ENCODE measurements at places on chromosomes 1 and 21.
A peak's percentile ranks its signal among the peaks of the same experiment; 100 is the strongest.

GRCh38 chr1:202628646-202629215, 81.5 kb downstream of the SYT2 start:
- DNase-seq: no peak

GRCh38 chr1:104665300-104665699, 915.6 kb downstream of the AMY1C start:
- DNase-seq: no peak

DNA sequence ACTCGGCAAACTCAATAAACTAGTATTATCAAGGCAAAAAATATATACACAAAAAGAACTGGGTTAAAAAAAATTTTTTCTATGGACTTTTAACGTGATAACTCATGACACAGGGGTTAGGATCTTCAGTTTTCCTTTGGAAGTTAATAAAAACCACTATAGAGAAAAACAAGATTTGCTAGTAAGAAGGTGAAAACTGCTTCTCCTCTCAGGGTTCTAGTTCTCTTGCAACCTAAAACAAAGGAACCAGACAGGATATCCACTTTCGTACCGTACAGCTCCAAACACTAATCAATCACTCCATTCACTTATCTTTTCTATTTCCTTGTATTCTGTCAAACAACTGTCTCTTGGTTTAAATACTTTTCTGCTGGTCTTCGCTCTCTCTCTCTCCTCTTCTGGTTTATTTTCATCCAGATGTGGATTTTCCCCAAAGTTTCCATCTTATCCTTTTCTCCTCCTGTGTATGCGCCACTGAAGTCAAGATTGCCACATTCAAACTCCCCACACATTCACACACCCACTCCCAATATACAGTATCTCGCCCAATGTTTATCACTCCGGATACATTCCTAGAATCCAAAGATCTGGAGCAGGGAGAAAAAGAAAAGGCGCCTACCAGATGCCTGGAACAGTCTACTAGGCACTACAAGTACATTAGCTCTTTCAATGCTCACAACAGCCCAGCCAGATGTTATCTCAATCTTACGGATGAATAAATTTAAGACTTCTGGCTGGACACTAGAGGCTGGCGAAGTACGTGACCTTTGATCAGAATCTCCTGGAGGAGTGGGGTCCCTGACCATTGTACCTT, 775 bp upstream of the PRPF38B start:
- no peak for DNase-seq

- no peak for DNase-seq
Observed at GRCh38 chr1:174519844-174520243, 72.1 kb downstream of the GPR52 start.

GRCh38 chr1:229370601-229371021, 27.8 kb upstream of the CCSAP start:
- DNase-seq: no peak

DNA sequence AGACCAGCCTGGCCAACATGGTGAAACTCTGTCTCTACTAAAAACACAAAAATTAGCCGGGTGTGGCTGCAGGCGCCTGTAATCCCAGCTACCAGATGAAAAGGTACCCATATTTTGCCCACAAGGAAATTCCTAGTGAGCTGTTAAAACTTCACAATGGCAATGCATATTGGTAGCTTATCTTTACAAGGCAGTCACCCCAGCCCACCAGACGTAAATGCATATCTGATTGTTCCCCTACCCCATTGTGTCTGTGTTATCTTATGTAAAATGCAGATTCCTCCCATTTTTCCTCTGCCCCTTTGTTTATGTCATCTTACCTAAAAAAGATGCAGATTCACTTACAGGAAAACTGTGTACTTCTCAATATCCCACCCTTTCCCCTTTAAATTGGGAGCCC, 103.1 kb upstream of the SLC2A1 start:
- no peak for DNase-seq

DNA sequence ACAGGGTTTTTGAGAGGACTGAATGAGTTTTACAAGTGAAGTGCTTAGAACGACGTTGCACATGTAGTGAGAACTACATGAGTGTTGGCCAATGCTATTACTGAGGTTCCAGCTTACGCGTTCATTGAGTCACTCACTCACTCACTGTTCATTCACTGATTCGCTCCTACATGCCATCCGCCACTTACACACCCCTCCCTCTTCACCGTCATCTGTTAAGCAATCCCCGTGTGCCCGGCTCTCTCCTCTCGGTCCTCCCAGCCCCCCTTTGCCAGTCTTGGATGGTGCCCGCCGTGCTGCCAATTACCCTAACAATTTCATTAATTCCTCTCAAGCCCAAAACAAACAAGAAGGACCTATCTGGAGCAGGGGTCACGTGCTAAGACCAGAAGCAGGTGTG, 27.3 kb upstream of the EPHA2 start:
- DNase-seq: no peak

- DNase-seq: no peak
Observed at GRCh38 chr1:172698224-172698623, 39.3 kb downstream of the FASLG start.

DNA sequence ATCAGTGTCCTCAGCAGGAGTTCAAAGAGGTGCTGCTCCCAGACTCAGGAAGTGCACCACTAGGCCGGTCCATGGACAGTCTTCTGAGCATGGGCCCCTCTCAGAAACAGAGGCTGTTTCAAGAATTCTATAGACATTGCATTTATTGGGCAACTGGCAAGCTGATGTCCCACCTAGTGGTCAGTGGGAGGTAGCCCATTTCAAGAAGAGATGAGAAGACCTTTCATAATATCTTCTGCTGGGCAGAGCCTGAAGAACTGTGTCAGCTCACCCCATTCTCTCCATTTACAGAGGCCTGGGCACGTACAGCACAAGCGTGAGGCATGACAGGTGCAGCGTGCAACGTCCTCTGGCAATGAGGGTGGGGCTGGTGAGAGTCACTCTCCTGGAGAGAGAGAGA, 216.0 kb downstream of the DYRK1A start:
- no peak for DNase-seq

- no peak for DNase-seq
Observed at GRCh38 chr1:205313563-205314308, 7.8 kb downstream of the NUAK2 start.

DNA sequence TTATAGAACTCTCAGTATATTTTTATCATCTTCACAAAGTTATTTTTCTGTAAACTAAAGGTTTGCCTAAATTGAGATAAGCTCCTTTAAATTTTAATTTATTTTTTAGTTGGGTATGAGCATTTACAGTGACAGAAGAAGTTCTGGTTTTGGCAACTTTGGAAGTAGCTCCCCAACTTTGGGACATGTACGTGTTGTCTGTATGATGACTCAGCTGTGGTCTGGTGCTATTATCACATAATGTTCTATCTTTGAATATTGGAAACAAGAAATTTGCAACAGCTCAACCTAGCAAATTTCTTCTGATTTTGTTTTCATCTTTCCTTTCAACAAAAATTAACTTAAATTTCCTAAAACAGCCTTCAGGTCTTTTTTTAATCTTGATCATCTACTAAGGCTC, 46.6 kb upstream of the C1orf105 start:
- no peak for DNase-seq

GRCh38 chr1:41776891-41777441, 141.8 kb downstream of the HIVEP3 start:
- no peak for DNase-seq

DNA sequence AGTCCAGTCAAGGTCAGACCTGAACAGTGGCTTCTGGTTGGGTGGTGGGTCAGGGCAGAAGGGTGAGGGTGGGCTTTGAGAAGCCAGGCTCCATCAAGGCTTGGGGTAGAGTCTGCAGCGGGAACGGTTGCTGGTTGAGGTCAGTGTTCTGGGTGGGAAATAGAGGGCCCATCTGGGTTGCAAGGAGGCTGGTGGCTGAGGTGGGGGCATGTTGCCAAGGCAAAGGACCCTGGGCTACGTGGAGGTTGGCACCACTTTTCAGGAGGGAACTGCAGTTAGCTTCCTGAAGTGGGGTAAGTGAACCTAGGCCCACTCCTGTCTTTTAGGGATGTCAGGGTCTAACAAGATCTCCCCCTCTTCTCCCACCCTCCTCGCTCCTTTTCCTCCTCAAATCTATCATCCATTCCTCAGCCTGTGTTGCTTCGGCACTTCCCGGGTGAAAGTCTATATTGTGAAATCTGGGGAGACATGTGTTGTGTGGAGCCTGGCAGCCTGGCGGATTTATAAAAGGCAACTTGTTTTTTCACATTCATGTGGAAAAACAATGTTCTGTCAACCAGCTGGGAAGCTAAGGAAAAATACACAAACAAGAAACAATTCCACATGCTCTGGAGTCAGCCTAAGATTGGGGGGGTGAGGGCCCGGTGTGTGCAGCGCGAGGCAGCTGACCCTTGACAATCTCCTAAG, 1.5 kb downstream of the IL22RA1 start:
- DNase-seq: no peak

GRCh38 chr1:221994274-221994698, 252.4 kb upstream of the DUSP10 start:
- peak; percentile 26 for DNase-seq

DNA sequence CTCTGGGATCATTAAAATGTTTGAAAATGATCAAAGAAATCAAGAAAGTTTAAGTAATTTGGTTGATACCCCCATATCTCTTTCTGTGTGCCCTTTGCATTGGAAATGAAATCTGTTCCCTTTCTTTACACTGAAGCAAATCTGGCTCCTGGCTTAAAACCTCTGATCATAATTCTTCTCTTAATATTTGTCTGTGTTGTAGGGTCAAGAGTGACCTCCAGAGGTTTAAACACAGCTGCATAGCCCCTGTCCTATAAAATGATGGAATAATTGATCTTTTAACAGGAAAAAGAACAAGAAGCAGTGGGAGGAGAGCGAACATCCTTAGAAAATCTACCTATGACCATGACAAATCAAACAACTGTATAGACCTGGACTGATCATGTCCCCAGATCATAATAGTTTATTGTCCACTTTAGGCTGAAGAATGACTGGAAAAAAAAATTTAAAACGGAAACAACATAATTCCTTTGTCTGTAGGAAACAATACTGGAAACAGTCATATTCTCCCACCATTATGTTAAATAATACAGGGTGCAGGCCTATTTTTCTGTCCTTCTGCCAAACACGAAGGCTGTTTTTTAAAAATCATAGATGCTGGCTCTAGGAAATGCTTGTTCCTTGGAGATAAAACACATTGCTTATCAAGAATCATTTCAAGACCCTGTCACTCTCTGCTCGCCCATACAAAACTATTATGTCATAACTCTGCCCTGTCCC, 184.3 kb downstream of the NEGR1 start:
- DNase-seq: no peak

GRCh38 chr1:92784021-92784638, 778 bp downstream of the EVI5 start:
- DNase-seq: peak; percentile 14

- DNase-seq: no peak
Observed at GRCh38 chr21:28754862-28755261, 237.8 kb downstream of the LTN1 start.

- no peak for DNase-seq
Observed at GRCh38 chr21:36388835-36389234, 3.6 kb downstream of the CHAF1B start.

- no peak for DNase-seq
Observed at GRCh38 chr1:157969697-157970485, 23.6 kb upstream of the KIRREL1 start.

GRCh38 chr1:51654000-51654399, 37.1 kb downstream of the OSBPL9 start:
- no peak for DNase-seq

DNA sequence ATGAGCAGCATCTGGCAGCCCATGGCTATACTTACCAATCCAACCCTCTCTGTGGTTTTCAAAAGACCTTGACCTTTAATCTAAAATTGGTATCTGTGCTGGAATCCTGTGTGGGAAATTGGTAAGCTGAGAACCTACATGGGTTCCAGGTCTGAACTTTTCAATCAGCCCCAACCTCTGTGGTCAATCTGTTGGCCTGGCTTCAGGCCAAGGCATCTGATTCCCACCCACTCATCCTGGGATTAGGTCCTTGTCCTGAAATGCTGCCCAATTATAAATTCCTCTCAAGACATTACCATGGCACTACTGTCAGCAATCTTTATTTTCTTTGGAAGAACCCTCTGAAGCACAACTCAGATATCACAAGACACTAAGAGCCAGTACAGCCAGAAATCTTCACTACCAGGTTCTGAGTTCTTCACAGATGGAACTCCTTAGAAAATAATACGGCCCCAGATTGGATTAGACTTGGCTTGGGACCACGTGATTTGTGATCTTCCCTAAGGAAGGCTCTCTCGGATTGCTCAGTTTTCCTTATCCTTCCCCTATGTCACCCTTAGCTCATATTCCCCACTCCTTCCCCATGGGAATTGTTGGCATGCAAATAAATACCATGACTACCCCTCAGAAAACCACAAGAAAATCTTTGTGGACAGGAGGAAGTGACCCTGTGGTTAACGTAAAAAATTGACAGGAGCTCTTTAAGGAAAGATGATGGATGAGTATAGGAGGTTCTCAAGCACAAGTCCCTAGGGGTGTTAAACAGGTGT, 207.9 kb upstream of the ST6GALNAC5 start:
- no peak for DNase-seq

GRCh38 chr1:57789936-57790335, 366.1 kb upstream of the DAB1 start:
- DNase-seq: no peak

DNA sequence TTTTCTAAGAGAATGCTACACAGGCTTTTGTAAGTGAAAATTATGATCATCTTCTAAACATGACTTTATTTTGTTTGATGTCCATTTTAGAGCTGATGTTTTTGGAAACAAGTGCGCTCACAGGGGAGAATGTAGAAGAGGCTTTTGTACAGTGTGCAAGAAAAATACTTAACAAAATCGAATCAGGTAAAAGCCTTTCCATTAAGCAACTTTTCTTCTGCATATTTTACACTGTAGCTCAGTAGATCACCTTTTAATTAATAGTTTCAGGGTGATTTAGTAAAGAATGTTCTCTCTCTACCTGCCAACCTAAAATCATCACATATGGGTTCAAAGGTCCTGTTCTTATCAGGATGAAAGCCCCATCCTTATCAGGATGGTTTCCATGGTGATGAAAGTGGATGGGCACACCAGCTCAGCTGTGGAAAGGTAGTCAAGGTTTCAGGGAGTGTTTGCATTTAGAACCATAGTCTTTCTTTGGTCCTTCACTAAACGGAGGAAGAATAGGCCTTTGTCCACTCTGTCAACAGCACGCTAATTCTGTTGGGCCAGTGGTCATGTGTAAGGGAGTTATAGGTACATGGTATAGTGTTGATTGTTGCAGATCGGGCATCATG, 28.1 kb downstream of the RAB4A start:
- no peak for DNase-seq

DNA sequence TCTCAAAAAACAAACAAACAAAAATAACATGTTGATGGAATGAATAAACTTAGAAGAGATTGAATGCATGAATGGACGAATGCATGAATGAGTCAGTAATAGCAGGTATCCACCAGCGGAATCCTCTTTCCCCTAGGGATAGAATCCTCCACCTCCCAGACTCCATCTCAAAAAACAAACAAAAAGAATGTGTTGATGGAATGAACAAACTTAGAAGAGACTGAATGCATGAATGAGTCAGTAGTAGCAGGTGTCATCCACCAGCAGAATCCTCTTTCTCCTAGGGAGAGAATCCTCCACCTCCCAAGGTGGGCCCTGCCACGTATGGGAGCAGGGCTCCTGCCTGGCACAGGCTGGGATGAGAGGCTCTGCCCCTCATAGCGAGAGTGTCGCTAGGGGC, 26.8 kb upstream of the RNF19B start:
- DNase-seq: no peak
